Stimulated activated CD4-positive, alpha-beta T cell treated with anti-CD3 and anti-CD28 coated beads, TNF-alpha, amount 100 ng/mL, for 1 hour (primary cell): ENCODE measurements at places on chromosomes 13 and 19.

GRCh38 chr19:14632286-14632685, 42.4 kb downstream of the ADGRE3 start:
- DNase-seq = no peak

DNA sequence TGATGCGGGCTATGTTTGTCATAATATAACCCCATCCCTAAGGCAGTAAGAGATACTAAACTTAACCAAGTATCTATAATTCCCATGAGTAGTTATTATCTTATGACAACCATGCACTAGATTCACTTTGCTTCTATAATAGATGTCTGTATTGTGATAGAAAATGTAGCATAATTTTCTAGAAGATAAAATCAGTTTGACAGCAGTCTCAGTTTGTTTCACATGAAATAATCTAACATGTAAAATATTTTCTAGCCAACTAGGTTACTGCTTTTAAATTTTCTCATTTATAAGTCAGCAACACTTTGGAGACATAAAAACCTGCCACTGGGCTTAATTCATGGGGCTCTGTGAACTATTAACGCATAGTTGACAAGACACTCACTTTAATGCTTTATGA, 1410.7 kb upstream of the ATXN8OS start:
- no peak for DNase-seq

GRCh38 chr13:78286748-78287147, 316.6 kb downstream of the POU4F1 start:
- no peak for DNase-seq

GRCh38 chr19:45011959-45012358, 10.7 kb downstream of the RELB start:
- no peak for DNase-seq

DNA sequence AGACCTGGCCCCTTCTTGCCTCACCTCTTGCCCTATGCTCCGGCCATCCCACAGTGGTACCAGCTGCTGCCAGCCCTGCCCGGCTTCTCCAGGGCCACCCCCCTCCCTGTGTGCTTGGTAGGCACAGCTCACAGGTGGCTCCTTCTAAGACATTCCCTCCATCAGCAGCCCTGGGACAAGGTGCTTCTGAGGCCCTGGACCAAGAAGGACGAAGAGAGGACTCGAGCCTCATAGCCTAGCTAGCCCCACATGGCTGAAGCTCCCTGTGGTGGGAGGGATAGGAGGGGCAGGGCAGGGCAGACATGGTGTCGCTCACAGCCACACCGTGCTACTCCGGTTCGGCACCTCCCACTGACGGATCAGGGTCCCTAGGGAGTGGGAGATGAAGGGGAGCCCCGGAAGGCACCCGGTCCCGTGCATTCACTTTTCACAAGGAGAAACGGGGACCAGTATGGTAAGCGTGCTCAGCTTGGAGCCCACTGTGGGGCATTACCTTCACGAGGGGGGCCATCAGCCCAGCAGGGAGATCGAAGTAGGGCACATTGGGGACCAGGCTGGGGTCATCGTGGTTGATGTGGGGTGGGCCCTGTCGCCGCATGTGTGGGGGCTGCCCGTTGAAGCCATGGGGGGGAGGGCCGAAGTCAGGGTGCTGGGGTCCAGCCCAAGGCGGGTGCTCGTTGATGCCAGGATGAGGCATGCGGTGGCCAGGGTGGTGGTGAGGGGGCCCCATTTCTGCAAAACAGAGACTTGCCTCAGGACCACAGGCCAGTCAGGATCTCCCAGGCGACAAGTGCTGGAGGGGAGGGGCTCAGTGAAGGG, 19.5 kb downstream of the CHERP start:
- no peak for DNase-seq

DNA sequence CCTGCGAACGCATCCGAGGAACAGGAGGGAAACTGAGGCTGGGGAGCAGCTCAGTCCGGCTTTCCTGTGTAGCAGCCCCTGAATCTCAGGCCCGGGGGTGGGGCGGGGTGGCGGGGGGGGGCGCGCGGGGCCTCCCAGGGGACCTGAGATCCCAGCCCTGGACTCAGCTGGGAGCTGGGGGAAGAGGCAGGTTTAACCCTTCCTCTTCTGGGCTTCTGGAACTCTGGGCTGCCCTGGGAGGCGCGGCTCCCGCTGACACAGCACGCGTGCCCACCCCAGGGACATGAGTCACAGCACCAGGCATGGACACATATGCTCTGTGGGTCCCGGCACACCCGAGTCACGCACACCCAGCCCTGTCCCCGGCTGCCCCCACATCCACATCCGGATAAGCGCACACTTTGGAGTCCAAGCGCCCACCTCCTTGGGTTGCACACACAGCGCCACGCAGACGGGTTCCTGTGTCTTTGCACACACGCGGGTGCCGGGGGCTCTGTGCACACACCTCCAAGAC, 3.5 kb upstream of the CIRBP start:
- DNase-seq = no peak
